B cell (primary cell): ENCODE measurements at places on chromosomes 13 and 19. TPM values are rescaled to one million over a fixed set of nuclear protein-coding genes. Genes with fewer than 3 reads are reported as not detected.

DNA sequence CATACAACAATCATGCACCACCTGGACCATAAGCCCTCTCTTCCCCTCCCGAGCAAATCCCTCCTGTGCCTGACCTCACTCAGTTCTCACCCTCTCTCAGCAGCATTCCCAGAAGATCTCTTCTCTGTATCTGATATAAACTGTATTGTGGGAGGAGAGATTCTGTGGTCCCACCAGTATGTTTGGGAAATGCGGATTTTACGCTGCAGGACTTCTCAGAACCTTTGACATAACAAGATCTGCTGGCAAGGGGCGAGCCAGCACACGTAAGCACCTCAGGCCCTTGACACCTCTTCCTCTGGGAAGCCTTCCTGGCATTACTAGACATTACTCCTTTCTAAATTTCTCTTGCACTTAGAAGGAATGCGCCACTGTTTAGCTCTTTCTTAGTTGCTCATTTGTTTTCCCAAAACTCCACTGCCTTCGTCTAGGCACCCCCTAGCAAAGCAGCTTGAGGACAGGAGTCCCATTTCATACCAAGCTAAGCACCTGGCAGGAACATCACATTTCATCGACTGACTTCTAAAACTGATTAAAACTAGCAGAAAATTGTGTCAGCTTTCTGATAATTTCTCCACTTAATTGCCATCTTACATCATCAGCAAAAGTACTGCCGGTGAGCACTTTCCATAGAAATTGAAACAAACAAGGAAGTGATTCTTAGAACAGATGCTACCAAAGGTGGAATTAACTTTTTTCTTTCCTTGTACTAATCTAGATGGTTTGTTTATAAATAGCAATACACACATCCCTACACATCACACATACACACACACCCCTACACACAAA lies 63.2 kb downstream of the CCDC70 start:
- DNase-seq, result no peak

- DNase-seq, result no peak
These were observed 286.1 kb downstream of the KCTD12 start for GRCh38 chr13:76600081-76600480.

DNA sequence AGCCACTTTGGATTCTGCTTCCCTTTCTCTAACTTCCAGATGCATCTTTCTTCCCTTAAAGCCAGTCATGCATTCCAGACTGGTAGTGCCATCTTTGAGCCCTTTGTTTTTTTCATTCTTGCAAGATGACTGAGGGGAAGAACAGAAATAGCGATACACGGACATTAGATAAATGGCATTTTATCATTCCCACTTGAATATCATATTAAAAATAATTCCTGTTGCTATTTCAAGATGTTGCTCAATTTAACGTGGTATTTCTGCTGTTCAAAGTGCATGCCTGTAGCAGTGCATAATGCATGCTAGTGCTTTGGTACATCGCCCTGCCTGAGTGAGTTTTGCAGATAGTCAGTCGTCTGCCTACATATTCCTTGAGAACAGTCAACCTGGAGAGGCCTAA lies 140.6 kb upstream of the FRY start:
- no peak for DNase-seq

- peak; percentile 74 for DNase-seq
These were observed 8.7 kb downstream of the MAP2K2 start for GRCh38 chr19:4115050-4115817.

The HSD17B14 gene
- total RNA-seq, result 2.9 and 5.1 TPM in 2 replicates

GRCh38 chr13:89902223-89902622 lies 1445.3 kb upstream of the MIR17HG start:
- DNase-seq, result no peak

- DNase-seq, result peak; percentile 93
These were observed 6.0 kb downstream of the AP1M2 start for GRCh38 chr19:10580979-10581631.

The PEG3 gene
- total RNA-seq, result not detected in 2 replicates

DNA sequence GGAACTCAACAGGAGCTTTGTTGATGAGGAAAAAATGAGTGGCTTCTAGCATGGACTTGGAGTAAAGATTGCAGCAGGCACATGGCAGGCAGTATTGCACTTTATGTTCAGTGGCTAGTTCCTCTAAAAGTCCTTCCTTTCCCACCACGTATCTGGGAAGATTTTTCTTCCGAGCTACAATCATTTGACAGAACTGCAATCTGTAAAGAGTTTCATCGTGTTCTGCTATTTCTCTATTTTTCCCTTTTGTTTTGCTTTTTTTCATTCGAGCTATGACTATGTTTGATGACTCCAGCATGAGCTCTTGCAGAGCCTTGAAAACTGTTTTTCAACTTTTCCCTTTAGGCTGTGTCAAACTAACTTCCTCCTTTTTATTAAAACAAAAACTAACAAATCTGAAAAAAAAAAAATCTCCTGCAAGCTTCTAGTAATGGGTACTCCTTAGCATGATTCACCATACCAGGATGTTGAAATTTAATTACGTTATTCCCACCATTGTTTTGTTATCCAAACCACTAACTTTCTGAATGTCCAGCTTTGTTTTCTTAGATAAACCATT lies 12.3 kb downstream of the CLDN10 start:
- no peak for DNase-seq

DNA sequence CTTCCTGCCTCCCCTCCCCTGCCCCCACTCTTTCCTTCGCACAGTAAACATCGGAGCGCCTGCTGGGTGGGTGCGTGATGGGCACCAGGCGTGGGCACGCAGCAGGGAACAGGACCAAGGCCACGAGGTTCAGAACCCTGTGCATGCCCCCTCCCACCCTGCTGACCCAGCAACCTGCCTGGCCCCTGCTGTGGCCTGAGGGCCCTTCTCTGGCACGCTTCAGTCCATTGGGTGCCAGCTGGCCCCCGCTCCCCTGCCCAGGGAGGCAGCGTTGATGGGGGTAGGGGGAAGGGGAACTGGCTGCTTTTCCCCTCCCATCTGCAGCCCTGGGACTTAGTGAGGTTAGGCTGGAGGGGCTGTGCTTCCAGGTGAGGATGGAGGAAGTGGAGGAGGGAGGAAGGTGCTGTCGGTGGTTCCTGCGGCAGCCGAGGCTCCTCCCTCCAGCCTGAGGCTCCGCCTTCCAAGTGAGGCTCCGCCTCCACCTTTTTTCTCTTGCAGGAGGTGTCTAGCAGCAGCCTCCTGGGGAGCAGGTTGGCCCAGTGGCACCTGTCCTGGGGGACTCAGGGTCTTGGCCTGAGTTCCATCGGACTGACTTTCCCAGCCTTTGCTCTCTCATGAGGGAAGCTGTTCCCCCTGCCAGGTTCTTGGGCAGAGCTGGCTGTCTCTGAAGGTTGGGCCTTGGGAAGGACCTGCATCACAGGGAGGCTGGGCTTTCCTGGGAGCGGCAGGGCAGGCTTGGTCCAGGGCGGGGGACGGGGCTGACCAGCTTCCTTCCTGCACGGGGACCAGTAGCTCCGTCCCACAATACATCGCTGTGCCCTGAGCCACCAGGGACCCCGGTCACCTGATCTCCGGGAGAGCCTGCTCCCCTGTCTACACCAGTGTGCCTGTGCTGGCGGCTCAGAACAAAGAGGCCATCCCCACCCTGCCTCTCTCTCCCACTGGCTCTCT lies 7.3 kb downstream of the PIAS4 start:
- DNase-seq, result peak; percentile 54

The LGALS14 gene
- total RNA-seq, result not detected in 2 replicates

The METTL21C gene
- total RNA-seq, result not detected in 2 replicates

- DNase-seq, result no peak
These were observed 404.4 kb downstream of the SPRY2 start for GRCh38 chr13:79936368-79937136.

- DNase-seq, result no peak
These were observed 490.4 kb downstream of the DIAPH3 start for GRCh38 chr13:59673286-59673685.

DNA sequence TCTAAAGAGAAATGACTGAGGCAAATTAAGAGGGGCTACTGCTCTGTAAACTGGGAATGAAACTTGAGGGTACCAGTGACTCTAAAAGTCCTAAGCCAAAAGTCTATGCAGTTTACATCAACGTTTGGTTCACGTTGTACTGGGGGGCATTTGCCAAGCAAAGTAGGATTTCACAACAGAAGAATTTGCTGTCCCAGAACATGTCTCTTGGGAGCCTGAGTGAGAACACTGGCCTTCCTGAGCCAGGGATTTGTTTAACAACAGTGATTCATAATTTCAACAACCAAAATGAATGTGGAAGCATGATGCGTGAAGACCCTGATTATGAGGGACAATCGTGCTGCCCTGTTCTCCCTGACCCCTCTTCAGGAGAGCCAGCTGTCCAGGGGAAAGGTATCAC lies 178.0 kb downstream of the OXGR1 start:
- no peak for DNase-seq

GRCh38 chr19:13573056-13573667 lies 66.9 kb upstream of the CACNA1A start:
- DNase-seq, result no peak

The DPRX gene
- not detected in 2 replicates for total RNA-seq

GRCh38 chr13:20891034-20891433 lies 11.5 kb downstream of the XPO4 start:
- no peak for DNase-seq

DNA sequence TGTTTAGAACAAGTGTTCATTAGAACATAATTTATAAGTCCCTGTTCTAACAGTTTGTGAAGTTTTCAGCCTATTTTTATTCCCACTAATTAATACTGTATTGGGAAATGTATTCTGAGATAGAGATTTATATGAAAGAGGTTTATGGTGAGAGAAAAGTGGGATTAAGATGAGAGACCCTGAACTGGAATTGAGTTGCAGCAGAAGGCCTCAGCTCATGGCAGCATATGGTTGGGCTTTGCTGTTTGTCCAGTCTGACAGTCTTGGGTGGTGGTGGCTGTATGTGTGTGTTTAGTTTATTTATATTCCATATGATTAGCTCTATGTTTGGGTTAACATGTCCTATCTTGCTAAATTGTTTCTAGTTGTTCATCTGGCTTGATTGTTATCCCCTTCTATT lies 575.1 kb downstream of the SLITRK5 start:
- no peak for DNase-seq

GRCh38 chr13:111845621-111846351 lies 221.2 kb upstream of the SOX1 start:
- no peak for DNase-seq

DNA sequence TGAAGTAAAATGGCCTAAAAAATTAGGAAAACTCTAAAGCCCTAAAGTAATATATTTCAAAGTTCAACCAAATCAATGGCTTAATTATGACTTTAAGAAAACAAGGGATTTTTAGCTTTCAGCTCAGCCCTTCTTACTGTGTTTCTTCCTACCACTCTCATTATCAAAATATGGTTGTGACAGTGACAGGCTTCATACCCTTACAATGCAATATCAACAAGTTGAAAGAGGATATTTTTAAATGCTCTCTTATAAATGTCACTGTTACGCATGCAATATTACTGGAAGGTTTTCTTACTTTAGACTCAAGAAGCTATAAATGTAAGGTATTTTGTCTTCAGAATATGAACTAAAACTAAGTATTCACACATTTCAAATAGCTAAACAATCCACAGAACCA lies 1225.7 kb upstream of the MIR17HG start:
- DNase-seq, result no peak
